ENCODE measurements at places on chromosomes 2 and 18.

DNA sequence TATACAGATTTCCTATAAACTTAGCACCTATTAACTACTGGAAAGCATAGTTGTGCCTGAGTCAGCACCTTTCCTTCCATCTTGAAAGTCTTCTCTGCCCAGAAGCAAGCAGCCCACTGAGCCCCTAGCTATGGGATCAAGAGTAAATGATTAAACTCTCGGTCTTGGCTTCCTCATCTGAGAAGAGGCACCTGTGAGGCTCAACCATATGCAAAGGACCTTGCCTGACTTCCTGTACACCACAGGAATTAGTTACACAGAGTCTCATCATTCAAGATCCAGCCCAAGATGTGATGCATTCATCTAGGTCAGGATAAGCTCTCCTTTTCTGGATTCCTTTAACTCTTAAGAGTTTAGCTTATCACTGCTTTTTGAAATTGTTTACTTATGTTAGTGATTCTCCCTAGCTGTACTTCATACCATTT, 96.0 kb downstream of the CDH2 start:
- no peak for DNase-seq

DNA sequence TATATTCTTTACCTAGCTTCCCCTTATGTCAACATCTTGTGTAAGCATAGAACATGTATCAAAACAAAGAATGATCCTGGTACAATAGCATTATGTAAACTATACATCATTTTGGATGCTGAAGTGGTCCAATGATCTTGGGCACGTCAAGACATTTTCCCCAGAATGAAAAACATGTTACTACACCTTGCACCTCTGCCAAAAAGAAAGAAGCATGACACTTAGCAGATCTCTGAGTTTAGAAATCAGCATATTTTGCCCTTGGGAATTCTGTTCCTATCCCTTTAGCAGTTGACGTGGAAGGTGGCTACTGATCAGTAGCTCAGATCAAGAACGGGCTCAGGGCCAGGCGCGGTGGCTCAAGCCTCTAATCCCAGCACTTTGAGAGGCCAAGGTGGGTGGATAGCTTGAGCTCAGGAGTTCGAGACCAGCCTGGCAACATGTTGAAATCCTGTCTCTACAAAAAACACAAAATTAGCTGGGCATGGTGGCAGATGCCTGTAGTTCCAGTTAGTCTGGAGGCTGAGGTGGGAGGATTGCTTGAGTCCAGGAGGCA, 1.7 kb upstream of the LCLAT1 start:
- no peak for DNase-seq

DNA sequence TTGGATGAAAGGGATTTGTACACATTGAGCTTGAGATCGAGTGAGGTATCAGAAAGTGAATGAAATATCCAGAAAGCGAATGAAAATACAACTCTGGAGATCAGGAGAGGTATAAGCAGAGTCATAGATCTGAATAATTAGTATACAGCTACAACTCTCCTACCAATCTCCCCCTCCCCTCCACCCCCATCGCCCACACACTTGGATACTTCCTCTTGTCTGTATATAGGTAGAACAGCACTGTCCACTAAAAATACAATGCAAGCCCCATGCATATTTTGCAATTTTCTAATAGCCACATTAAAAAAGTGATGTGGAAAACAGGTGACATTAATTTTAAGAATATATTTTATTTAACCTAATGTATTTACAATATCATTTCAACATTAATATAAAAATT, 23.7 kb upstream of the WIPF1 start:
- DNase-seq, result no peak

DNA sequence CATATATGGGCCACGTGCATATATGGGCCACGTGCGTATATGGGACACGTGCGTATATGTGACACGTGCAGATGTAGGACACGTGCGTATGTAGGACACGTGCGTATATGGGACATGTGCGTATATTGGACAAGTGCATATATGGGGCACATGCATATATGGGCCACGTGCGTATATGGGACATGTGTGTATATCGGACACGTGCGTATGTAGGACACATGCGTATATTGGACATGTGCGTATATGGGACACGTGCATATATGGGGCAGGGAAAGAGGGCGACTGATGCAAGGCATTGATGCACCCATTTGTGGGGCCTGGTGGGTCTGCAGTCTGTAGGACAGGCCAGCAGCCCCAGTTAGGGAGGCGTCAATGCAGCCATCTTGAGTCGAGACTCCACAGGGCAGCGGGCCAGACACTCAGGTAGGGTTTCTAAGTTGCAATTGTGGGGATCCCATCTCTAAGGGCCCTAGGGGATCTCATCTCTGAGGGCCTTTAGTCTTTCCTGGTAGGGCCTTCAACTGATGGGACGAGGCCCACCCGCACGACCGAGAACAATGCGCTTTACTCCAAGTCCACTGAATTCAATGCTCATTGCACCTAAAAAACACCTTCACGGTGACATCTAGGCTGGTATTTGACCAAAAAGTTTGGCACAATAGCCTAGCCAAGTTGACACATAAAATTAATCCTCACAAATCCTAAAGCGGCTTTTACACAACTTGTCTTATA, 92.3 kb upstream of the ZNF516 start:
- DNase-seq, result no peak

GRCh38 chr2:149924549-149925213, 337.1 kb upstream of the MMADHC start:
- DNase-seq, result no peak

- no peak for DNase-seq
These were observed 37.7 kb upstream of the SMAD2 start for GRCh38 chr18:47968006-47968676.

GRCh38 chr2:137208431-137208891, 443.1 kb downstream of the THSD7B start:
- DNase-seq, result no peak

GRCh38 chr2:228377533-228377932, 196.0 kb upstream of the SPHKAP start:
- no peak for DNase-seq

GRCh38 chr18:44885507-44885906, 204.8 kb downstream of the SETBP1 start:
- no peak for DNase-seq

- no peak for DNase-seq
These were observed 5.6 kb downstream of the FBXO36 start for GRCh38 chr2:229927817-229928321.

- no peak for DNase-seq
These were observed 48.4 kb upstream of the ZNF397 start for GRCh38 chr18:35192415-35192814.

DNA sequence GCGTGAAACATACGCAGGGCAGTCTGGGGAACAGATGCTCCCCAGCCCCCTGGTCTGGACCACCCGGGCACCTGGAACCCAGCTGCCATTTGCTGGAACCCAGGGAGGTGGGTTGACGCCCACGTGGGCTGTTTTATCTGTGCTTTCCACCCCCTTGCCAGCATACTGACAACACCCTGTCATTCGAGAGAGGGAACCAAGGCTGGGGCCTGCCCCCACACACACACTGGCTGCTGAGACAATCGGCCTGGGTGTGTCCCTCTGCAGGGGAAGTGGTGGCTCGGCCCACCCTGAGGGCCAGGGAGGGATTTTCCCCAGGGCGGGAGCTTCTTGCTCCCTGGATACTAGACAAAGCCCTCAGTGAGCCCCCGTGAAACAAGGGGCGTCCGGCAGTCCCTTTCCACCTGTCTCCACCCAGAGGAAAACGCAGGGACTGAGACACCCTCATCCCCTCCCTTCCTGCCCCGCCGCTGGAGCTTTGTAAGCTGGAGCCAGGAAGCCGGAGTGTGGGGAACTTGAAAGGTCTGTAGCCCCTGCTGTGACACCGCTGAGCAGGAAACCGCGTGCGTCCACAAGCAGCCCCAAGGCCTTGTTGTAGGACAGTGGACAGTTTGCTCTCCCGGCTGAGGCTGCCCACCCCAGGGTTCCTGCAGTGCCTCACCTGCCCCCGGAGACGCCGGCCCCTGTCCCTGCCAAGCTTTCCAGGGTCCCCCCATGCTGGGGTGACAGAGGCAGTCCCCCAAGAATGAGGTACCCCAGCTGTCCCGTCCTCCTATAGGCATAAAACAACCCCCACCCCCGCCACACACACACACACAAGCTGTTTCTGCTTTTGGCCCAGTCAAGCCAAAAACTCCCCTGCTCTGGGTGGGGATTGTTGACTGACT, 14.1 kb upstream of the KLF11 start:
- DNase-seq, result no peak

GRCh38 chr18:31516437-31516836, 18.5 kb downstream of the DSG2 start:
- DNase-seq, result no peak

GRCh38 chr2:99821572-99821971, 320.8 kb downstream of the AFF3 start:
- DNase-seq, result no peak

- no peak for DNase-seq
These were observed 59.5 kb upstream of the SP3 start for GRCh38 chr2:174024524-174025270.

- no peak for DNase-seq
These were observed 161.2 kb upstream of the SIX2 start for GRCh38 chr2:45170191-45171135.

DNA sequence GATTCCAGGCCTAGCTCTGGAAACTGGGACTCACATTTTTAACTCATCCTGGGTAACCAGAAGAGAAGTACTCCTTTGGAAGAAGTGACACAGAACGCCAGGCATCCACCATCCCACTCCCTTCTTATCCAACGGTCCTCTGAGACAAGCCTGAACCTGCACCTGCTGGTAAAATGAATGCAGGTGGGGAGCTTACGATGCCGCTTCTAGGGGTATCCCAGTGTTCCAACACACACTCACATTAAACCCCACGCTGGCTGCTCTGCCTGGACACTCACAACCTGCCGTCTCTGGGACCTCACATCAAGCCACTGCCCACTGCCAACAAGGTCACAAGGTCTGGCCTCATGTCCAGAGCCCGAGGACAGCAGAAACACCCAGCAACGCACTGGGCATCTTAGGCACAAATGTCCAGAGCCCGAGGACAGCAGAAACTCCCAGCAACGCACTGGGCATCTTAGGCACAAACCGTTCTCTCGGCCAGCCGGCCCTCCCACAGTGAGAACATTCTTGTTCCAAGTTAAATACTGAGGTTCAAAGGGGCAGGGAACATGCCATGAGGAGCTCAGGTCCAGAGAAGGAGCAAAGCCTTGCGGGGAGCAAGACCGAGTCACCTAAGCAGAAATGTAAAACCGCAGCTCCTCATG, 9.9 kb downstream of the SLC66A2 start:
- no peak for DNase-seq

DNA sequence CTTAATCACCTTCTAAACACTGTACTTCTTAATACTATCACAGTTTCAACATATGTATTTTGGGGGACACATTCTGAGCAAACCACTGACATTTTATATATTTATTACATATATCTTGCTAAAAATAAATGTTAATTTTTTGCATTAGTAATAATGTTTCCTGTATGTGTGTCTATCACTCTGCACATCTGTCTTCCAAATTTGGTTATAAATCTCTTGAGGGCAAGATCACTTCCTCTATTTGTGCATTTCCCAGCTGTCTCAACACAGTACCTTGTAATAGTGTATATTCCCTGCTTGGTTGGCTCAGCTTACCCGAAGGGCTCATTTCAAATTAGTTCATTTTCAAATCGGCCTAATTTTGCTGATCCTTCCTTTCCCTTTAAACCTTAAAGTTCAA, 617.1 kb upstream of the GYPC start:
- DNase-seq, result no peak

- peak; percentile 66 for DNase-seq
These were observed 36.1 kb upstream of the MRPL33 start for GRCh38 chr2:27735263-27735904.

- DNase-seq, result no peak
These were observed 21.9 kb upstream of the RNF149 start for GRCh38 chr2:101330253-101330933.

- DNase-seq, result no peak
These were observed 94.8 kb upstream of the SRD5A2 start for GRCh38 chr2:31675485-31675901.

GRCh38 chr2:7031547-7032245, 114.5 kb downstream of the RNF144A start:
- DNase-seq, result peak; percentile 12

DNA sequence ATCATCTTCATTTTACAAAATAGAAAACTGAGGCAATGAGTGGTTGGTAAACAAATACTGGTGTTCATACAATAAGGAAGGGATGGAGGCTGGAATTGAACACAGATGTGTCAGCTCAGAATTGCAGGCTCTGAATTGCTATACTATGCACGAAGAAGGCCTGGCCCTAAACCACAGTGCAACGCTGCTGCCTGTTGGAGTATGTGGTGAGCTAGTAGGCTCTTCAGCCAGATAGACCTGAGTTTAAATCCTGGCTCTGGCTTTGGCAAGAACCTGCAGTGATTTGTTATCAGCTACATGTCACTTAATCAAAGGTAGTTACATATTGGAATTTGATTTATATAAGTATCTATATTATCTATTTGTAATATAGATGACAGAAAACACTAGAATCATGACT, 1602.4 kb upstream of the CELF4 start:
- no peak for DNase-seq
